Stimulated activated CD4-positive, alpha-beta T cell treated with anti-CD3 and anti-CD28 coated beads, Interleukin-1b, Interleukin-23, amount 100 ng/mL, for 48 hours (primary cell): ENCODE measurements at places on chromosomes 13 and 19.

GRCh38 chr13:51065372-51066090, 45.5 kb downstream of the C13orf42 start:
- no peak for DNase-seq

DNA sequence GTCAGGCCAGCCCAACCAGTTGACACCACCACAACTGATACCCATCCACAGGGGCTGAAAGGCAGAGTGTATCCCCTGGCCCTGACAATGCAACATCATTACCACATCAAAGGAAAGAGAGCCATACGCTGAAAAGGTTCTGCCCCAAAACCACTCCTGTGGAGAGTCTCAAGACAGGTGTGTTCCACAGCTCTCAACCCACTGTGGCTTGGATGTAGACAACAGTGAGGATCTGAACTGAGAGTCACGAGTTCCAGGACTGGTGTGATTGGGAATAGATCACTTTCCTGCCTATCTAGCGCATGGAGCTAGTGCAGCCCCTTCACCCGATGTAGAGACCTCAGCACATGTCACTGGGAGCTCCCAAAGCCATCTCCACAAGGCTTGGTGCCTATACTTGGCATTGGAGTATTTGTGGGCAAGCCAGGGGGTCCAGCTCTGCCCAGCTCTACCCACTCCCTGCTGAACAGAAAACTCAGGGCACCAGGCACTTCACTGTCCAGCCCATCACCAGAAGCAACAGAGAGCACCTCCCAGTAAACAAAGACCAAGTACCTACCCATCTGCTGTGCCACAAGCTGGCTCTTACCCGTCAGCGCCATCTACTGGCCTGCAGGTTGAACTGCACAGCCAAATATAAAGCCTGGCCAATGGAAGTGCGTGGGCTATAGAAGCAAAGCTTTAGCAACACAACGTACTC, 579.5 kb downstream of the UQCRFS1 start:
- peak; percentile 51 for DNase-seq

- no peak for DNase-seq
Observed at GRCh38 chr13:95083758-95084157, 217.5 kb downstream of the ABCC4 start.

DNA sequence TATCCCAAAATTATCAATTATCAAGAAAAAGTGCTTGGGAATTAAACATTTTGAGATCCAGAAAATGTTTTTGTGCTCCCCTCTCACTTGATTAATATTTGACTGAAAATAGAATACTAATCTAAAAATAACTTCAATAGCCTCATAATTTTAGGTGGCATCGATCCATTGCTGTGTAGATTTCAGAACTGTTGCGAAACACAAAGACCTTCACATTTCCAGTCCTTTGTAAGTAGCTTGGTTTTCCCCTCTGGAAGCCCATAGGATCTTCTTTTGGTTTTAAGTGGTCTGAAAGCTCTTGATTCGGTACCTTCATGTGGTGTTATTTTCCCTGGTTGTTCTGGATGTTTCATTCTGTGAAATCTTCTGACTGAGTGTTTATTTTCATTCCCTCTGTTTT, 176.5 kb downstream of the NUFIP1 start:
- DNase-seq, result no peak

GRCh38 chr13:84524586-84524985, 642.3 kb upstream of the SLITRK1 start:
- no peak for DNase-seq

DNA sequence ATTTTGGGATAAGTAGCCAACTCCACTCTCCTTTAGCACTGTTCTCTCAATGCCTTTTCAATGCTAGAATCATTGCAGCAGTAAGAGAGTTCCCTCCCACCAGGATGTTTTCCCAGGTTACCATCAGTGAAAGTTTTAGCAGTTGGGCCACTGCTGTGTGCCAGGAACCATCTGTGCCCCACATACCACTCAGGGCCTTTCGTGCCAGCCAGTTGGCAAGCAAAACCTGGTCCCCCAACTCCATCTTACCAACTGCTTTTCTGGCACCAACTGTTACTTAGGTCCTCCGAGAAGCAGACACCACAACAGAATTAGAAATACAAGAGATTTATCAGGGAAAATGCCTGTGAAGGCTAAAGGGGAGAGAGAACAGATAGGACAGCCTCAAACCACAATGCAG, 533.4 kb upstream of the NBEA start:
- DNase-seq, result no peak
